ENCODE measurements at places on chromosomes 12 and 14. TPM values are rescaled to one million over a fixed set of nuclear protein-coding genes. Genes with fewer than 3 reads are reported as not detected.

GRCh38 chr12:130299574-130299973 is 38.1 kb upstream of the PIWIL1 start:
- no peak for DNase-seq

GRCh38 chr14:71579331-71579730 is 352.9 kb upstream of the RGS6 start:
- DNase-seq, result no peak

- DNase-seq, result no peak
Observed at GRCh38 chr14:104665657-104666522, 23.5 kb upstream of the INF2 start.

GRCh38 chr12:132954471-132955048 is 1.5 kb downstream of the ZNF605 start:
- DNase-seq, result no peak

DNA sequence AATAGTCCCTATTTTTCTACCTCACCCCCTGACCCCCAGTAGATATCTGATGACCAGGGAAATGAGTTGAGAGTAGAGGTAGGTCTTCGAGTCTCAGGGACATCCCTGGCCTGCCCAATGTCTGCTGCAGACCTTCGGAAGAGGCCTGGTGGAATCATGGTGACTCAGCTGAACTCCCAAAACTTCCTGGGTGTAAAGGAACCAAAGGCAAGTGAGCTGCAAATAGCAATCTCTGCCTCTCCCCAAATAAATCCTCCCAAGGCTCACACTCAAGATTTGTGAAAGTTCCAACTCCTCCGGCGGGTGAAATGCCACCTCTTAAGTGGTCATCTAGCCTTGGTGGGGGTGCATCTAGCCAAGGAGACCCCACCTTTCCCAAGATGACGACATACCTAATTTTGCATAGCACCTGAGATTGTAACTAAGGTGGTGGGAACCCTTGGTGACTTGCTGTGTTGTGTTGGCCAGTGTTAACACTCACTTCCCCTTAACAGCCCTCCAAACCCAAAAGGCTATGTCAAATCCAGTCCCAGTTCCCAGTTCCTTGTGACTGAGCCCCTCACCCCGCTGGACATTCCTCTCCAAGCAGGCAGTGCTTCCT is 6.3 kb downstream of the ZFP36L1 start:
- DNase-seq, result no peak

GRCh38 chr12:57529831-57530230 is 7.2 kb downstream of the MBD6 start:
- no peak for DNase-seq

DNA sequence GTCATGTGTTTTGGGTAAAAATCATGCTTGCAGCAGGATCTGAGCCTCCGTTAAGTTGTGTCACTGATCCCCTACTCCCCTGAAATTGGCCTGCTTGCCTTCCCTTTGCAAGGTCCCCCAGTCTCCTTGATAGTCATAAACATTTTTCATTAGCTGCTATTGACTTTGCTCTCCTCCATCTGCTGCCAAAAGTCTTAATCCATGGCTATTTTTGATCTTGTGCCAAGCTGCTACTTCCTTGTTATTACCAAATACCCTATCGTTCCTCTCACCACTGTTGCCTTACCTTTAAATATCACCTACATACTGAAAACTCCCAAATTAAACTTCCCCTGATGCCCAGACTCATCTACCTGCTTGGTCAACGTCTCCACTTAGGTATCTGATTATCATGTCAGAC is 148.3 kb downstream of the PHLDA1 start:
- no peak for DNase-seq

Gene AQP6
- polyA plus RNA-seq, result 0.04 TPM

Data from heart left ventricle (tissue), 16 donors.